ENCODE measurements at places on chromosomes 3 and 15.

GRCh38 chr3:117837391-117837790, 1127.8 kb downstream of the TUSC7 start:
- no peak for DNase-seq

DNA sequence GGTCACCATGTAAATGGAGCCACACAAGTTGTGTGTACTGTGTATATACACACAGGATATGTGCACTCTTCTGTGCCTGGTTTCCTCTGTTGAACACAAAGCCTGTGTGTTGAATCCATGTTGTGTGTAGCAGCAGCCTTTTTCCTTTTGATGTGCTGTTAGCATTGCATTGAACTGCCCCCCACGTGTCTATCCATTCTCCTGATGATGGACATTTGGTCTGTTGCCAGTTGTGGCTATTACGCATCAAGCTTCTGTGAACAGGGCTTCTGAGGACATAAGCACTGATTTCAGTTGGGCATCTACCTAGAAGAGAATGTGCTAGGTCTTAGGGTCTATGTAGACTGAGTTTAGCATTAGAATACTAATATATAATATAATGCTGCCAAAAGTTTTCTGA, 77.4 kb downstream of the LSM3 start:
- DNase-seq: no peak

DNA sequence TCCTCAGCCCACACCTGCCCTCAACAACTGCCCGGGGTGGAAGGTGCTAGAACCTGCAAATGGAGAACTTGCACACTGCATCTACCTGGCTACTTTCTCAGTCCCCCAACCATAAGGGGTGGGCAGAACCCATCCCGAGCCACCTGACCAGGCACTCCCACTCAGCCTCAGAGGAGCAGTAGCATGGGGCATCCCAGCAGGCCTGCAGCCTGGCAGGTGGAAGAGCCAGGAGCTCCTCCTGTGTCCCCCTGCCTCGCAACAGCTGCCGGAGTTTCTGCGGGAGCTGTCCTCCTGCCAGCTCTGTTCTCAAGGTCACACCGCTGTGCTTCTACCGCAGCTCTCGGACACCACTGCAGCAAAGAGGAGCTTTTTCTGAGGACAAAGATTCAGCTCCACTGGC, 27.5 kb downstream of the RAB6B start:
- no peak for DNase-seq

- no peak for DNase-seq
Observed at GRCh38 chr3:23816721-23817120, 11.0 kb downstream of the UBE2E1 start.

- DNase-seq: no peak
Observed at GRCh38 chr3:65993134-65993900, 45.4 kb downstream of the MAGI1 start.

GRCh38 chr15:59208613-59209249, 2.1 kb downstream of the LDHAL6B start:
- DNase-seq: peak; percentile 13

DNA sequence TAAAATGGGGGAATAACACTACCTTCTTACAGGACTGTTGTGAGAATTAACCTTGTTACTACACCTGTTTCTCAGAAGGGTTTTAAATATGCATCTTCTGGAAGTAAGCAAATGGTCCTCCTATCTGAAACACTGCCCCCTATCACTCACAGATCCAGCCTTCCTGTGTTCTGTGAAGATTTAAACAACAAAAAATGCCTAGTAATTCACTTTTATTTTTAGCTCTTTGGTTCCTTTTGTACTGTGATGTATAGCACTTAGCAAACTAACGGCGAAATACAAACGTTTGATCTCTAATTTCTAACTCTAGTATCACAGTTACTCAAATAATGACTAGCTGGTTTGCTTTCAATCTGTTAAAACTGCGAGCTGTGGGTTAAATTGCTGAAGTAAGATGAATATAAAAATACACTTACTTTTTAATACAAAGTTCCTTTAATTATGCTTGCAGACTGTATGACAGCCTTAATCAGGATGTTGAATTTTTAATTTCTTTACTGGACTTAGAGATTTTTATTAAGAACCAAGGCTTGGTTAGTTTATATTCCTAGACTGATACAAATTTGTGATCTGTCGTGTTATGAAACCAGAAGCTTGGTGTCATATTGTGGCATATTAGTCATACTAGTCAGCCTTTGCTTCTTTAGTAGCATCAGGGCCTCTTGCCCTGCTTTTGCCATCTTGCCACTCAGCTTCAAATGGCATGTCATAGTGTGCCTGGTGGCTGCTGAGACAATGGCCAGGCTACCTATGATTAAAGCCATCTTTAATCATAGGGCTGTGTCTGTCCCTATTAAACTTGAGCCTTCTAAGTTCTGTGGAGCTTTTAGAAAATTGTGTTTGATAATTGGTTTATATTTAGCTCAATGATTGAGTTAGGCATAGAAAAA, 9.2 kb downstream of the EIF3J start:
- DNase-seq: peak; percentile 81

GRCh38 chr3:64264501-64265109, 39.3 kb upstream of the PRICKLE2 start:
- DNase-seq: no peak

DNA sequence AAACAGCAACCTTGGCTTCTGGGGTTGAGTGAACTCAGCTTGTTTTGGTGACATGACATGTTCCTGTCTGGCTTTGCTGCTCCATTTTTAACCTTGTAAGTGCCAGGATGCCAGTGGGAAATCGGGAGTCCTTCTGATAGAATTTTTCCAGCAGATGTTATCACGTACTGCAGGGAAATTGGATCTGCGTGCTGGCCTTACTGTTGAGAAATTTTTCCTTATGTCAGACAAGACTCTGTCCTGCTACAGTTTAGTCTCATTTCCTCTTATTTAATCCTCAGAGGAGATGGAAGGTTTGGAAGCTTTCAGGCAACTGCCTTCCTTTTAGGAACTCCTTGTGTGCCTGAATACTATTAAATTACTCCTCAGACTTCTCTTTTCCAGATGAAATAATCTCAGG, 80.6 kb downstream of the PGPEP1L start:
- peak; percentile 37 for DNase-seq

GRCh38 chr3:138479438-138479863, 45.0 kb downstream of the ESYT3 start:
- peak; percentile 67 for DNase-seq

GRCh38 chr3:74844428-74844827, 230.0 kb upstream of the CNTN3 start:
- no peak for DNase-seq

DNA sequence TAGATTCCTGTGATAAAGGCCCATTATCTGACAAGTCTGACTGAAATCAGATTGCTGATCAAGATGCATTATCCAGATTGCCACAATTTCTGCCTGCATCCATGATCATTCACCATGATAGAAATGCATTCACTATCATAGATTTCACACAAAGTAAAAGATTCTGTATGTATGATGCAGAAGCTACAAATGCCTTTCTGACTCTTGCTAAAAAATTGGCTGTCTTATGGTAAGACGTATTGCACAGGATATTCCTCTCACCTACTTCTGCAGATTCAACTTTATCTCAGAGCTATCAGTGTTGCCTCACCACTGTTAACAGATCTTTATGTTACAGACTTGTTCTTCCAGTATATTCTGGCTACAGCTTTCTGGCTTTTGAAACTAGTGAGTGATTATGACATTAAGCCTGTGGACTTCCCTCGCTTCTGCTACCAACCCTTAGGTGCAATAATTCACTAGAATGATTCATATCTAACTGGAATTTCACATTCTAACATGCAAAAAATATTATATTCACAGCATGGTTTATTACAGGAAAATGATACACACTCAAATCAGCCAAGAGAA, 955.3 kb downstream of the EPHA3 start:
- no peak for DNase-seq

DNA sequence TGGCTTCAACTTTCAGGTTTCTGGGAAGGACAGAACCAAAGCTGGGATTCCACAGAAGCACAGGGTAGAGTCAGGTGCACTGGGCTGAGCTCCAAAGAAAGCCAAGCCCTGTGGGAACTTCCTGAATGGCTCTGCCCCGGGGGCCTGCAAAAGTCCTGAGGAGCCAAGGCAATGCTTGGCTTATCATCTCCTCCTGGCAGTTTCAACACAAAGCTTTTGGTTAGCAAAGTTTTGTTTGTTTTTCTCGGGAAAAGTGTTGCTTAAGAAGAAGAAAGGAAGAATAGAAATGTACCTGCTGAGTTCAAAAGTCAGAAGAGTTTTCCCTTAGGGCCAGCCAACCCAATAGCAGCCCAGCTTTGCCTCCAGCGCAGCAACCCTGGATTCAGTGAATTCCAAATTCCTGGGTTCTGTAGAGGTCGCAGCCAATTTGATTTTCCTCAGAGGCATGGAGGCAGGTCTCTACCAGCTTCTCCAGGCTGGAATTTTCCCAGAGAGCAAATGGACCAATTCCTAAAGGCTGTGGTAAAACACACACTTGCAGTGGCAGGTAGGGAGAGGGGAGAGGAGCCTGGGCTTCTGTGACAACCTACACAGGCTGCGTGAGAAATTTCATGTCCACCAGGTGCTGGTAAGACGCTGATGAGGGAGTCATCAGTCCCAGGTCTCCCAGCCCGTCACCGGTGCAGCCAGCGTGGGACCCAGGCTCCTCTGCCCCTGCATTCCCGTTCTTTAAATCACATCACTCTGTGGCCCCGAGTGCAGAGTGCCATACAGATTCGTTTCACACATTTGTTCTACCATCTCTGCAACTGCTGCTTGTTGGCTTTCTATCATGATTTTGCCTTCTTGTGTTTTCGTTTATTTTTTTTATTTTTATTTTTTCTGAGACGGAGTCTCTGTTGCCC, 54.3 kb upstream of the SNRPA1 start:
- no peak for DNase-seq

GRCh38 chr15:98127586-98127985, 167.1 kb downstream of the ARRDC4 start:
- DNase-seq: peak; percentile 31

GRCh38 chr3:108757404-108757982, at the start of gene RETNLB:
Gene RETNLB (minus strand): TSS chr3:108757410. CDS start chr3:108757185, 225 bp downstream.
- no peak for DNase-seq

GRCh38 chr3:396293-396692, 199.7 kb downstream of the CHL1 start:
- no peak for DNase-seq

- DNase-seq: no peak
Observed at GRCh38 chr15:31241888-31242522, 84.6 kb upstream of the KLF13 start.

DNA sequence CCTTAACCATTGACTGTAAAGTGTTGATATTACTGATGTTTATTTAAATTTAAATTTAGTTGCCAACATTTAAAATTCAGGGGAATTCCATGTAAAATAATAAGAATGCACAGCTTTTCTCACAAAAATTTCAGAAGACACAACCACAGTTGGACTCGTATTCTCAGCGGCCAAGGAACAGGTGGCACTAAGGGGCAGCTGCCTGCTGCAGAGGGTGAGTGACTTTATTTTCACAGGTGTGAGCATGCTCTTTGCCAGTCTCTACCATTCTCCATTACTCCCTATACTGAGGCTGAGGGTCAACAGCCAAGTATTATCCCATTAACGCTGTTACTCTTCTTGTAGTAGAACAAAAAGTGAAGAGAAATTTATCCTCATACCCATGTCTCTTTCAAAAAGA, 92.1 kb upstream of the GADL1 start:
- DNase-seq: no peak

- DNase-seq: no peak
Observed at GRCh38 chr15:39539466-39539865, 41.4 kb upstream of the THBS1 start.

DNA sequence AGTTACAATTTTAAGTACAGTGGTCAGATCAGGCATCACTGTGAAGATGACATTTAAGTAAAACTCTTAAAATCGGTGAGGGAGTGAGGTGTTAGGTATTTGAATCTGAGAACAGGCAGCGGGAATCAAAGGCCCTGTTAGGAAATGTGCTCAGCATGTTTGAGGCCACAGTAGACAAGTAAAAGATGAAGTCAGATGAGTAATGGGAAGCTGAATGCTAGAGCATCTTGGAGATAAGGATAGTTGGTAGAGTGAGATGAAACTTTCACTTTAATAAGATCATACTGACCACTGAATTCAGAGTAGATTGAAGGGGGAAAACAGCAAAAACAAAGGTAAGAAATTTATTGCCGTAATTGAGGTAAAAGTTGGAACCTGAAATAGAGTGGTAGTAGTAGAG, 61.6 kb downstream of the DCBLD2 start:
- no peak for DNase-seq

DNA sequence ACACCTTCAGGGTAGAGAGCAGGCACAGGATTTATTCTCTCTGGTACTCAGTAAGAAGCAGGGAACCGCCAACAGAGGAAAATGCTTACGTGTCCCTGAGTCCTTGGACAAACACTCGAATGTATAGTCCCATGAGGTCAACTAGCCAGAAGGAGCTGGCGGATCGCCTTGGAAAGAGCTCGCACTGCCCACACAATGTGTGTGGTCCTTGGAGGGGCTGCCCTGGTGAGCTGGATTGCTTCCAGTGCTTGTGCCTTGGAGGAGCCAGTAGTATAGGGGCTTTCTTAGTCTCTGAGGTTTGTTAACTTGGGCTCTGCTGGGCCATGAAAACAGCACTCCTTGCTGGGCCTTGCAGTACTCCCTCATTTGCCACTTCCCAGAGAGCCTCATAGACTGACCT, 40.7 kb upstream of the VILL start:
- DNase-seq: no peak

- no peak for DNase-seq
Observed at GRCh38 chr15:101112336-101113113, 139.3 kb downstream of the CHSY1 start.

GRCh38 chr15:101026656-101027272, 107.6 kb downstream of the LRRK1 start:
- no peak for DNase-seq

DNA sequence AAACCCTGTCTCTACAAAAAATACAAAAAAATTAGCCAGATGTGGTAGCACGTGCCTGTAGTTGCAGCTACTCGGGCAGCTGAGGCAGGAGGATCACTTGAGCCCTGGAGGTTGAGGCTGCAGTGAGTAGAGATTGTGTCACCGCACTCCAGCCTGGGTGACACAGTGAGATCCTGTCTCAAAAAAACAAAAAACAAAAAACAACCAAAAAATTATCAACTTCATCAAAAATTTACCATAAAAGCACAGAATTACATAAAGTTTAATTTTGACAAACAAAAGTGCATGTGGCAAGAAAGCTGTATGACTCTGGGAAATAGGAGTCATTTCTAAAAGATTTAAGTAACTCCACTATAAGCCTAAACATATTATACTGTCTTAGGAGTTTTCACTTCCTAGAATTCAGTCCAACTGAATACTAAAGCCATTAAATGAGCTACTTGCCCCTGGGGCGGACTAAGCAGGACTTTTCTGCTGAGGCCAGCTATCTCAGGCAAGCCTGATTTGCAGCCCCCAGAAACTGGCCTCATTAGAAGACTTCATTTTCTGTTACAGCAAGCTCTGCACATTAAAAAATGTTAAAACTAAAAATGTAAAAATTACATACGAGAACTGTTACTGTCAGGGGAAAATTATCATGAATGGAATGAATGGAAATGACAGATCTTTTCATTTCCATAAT, 23.0 kb downstream of the HSPBAP1 start:
- peak; percentile 52 for DNase-seq
